ENCODE measurements at places on chromosomes 7 and 10. TPM values are rescaled to one million over a fixed set of nuclear protein-coding genes. Genes with fewer than 3 reads are reported as not detected.

Gene PALD1
- total RNA-seq, result 0.18 TPM

Gene AGMO
- not detected for total RNA-seq

Gene CPN1
- total RNA-seq, result not detected

Gene COL1A2
- 32,213 TPM for total RNA-seq

Gene NUPR2
- total RNA-seq, result not detected

Gene SCART1
- total RNA-seq, result 1.6 TPM

Gene SORCS1
- not detected for total RNA-seq

Gene HOXA6
- not detected for total RNA-seq

Gene MSMB
- total RNA-seq, result not detected

DNA sequence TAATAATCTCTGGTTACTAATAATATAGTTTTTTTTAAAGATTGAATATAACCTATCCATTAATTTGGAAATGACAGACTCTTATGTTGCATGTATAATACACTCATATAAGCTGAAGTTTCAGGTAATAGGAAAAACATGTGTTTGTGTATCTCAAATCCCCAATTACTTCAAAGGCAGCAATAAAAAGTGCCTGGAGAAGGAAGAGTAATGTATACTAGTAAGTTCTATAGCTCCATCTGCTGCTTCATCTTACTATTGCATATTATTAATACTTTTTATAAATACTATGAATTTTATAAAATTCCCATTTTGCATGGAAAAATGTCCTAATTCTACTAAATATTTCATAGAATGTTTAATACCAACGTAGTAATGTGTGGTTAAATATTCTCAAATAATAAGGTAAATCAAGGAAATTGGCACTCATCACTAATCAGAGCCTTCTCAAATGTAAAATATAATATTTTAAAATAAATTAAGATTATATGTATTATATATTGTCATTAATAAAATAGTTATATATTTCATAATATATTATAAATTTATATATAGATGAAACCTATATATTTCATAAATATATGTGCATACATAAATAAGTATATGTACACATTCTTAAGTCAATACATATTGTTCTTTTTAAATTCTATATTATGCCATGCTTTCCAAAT, 311.9 kb downstream of the HGF start:
- peak; percentile 73 for DNase-seq

DNA sequence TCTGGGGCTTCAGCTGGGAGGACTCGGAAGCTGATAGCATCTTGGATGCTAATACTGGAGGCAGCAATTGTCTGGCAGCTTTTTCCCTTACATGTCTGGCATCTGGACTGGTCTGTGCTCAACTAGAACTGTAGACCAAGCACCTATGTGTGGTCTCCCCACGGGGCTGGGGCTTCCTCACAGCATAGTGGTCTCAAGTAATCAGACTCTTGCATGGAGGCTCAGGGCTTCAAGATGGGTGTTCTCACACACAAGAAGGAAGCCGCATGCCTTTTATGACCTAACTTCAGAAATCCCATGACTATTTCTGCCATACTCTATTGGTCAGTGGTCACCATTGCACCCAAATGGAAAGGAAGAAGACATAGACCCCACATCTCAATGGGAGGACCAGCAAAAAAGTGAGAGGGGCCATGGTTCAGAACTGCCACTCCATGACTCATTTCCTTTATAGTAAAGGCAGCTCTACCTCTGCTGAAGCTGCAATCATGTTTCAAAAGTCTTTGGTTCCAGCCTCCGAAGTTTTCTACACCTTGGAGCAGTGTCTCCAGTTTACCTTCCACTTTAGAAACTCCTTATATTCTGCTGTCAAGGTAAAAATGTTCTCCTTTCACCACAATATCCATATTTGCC, 14.7 kb downstream of the AOC1 start:
- no peak for DNase-seq

GRCh38 chr10:17273403-17273802, 45.4 kb downstream of the VIM start:
- peak; percentile 40 for DNase-seq

GRCh38 chr10:70549351-70549961, 53.1 kb downstream of the PRF1 start:
- no peak for DNase-seq

GRCh38 chr7:92343714-92344113, 97.9 kb downstream of the ANKIB1 start:
- DNase-seq, result no peak

DNA sequence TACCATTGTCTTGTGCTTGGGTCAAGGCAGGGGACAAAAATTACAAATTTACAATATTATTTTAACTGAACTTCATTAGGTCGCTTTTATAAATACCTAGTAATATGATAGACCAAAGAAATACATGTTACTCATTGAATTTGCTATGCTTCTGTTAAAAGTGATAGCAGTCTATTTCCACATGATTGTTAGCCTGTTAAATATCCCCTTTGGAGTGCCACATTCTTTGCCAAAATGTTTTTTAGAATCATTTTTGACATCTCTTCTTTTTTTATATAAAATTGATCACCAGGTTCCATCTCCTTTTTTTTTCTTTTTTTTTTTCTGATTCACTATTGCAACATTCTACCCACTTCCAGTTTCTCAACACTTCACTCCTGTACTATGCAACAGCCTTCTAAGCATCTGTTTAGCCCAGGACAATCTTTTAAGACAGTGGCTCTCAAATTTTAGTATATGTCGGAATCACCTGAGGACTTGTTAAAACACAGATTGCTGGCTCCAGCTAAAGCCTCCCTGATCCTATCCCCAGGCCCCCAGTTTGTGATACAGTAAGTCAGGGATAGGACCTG, 16.4 kb upstream of the NDUFA5 start:
- DNase-seq, result no peak

GRCh38 chr10:113264333-113265131, 288.3 kb upstream of the HABP2 start:
- no peak for DNase-seq

DNA sequence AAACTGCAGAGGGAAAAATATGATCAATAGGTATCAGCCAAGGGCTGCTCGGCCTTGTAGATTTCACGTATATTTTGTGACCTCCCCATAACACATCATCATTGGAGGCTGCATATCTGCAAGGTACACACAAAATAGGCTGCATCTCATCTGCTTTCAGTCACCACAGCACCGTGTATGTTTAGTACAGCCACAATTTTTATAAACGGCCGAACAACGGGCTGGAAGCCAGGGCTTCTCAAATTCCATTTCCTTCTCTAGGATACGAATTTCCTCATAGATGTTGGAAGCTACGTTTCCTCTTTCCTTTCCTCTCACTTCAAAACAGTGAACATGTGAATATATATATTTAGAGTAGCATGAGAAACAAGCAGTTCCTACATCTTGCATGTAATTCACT, 20.2 kb upstream of the FOXK1 start:
- peak; percentile 62 for DNase-seq

- peak; percentile 38 for DNase-seq
Measured at GRCh38 chr7:120609136-120609753, 248.7 kb downstream of the TSPAN12 start.

GRCh38 chr7:15015545-15016314, 113.2 kb upstream of the DGKB start:
- peak; percentile 79 for DNase-seq

- DNase-seq, result no peak
Measured at GRCh38 chr7:115603416-115603815, 427.1 kb downstream of the TFEC start.

DNA sequence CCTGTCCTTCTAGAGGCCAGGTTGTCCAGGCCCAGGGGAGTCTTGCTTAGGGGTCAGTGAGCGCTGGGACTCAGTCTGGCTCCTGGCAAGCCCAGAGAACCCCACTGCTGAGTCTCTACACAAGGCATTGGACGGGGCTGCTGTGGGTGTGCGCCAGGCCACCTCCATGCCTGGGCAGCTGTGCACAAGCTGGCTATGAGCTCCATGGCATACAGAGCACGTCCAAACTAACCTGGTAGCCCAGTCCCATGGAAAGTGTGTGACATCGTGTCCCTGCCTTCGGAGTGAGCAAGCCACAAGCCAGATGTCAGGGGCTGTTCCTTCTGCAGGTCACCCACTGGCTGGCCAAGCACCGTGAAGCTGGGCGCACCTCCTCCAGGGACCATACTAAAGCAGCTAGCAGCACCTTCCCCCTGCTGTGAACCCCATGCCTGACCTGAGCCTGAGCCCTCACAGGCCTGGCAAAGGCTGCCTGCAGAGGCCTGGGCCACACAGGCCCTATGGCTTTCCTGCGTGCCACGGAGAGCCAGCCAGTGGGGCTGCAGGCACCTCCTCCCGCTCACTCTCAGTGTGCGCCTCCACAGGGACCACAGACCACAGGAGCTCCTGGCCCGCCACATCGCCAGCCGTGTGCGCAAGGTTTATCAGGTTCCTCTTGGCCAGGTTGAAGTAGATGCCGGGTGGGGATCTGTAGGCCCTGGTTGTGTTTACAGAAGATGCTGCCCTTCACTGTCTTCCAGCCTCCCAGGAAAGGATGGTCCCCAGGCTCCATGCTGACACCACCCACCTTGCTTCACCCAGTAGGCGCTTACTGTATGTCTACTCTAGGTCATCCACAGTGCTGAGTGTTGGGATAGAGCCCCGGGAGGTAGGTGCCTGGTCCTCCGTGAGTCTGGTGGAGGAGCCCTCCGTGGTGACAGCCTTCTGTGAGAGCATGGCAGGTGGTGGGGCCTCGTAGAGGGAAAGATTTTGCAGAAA, 219.7 kb downstream of the EBF3 start:
- no peak for DNase-seq

DNA sequence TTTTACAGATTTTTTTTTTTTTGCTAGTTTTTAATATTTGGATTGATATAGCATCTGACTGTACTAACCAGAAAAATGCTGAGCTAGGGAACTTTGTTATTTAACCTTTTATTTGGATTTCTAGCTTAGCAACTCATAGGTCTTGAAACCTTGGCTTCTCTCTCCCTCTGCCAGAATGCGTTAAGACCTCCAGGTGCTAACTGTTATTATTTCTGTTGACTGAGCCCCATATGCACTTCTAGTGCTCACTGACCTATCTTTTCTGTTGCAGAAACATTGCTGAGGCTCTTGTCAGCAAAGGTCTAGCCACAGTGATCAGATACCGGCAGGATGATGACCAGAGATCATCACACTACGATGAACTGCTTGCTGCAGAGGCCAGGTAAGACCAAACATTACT, 143.6 kb downstream of the LRRC4 start:
- no peak for DNase-seq

DNA sequence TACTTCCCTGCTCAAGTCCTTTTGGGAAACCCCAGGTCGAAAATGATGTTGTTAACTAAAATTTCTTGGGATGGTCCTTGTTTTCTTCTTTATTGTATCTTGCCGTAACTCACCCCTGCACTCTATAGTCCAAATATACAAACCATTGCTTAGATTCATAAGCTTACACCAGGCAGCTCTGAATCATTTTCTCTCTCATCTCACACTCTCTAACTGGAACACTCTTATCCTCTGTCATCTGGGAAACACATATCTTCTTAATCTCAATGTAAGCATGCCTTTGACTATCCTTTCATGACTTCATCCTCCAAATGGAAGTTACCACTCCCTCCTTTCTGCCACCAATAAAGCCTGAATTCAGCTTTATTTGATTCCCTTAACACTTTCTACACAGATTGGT, 175.8 kb upstream of the ANK3 start:
- no peak for DNase-seq

DNA sequence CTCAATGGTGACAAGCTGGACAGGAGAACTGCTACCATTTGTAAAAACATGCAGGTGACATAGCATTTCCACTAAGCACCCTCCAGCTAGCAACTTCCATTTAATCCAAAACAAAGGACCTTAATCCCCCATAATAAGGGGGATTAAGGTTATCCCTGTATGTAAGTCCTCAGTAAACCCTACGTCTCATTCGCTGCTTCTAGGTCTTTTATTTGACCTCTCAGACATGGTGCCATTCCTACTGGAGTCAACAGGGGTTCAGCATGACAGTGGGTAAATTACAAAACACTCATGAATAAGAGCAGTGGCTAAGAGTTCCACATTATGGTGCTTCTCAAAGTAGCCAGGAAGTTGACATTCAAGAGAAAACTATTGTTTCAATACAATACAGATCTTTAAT, 121.8 kb upstream of the CAV2 start:
- no peak for DNase-seq

- DNase-seq, result no peak
Measured at GRCh38 chr10:71521504-71522441, 125.1 kb downstream of the CDH23 start.

DNA sequence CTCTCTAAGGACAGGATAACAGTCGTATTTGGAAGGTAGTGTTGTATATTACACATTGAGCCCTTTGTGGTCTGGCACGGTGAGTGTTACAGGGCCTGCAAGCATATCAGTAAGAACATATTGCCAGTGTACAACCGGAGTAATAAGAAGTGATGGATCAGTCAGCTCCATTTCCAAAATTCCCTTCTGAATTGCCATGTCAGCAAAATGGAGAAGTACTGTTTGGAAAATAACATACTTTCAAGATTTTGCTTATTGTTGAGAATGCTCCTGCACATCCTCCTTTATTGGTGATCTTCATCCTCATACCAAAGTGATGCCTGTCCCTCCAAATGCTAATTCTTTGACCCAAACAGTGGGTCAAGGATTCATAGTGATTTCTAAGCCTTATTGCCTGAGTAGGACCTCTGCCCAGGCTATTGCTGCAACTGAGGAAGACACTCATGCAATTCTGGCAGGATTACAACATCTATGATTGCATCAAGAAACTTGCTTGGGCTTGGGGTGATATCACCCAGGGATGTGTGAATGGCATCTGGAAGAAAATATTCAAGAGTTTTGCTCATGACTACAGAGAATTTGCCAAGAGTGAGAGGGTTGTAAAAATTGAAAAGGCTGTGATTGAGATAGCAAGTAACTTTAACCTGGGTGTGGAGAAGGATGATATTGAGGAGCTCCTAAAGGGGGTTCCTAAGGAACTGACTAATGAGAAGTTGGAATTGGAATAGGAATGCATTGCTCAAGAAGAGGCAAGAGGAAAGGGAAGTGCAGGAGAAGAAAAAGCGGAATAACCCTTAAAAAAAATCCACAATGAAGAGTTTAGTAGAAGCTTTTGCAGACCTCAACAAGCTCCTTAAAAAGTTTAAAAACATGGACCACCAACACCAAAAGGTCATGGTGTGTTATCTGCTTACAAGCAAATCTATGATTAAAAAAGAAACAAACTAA, 452.2 kb upstream of the SORCS1 start:
- peak; percentile 10 for DNase-seq

DNA sequence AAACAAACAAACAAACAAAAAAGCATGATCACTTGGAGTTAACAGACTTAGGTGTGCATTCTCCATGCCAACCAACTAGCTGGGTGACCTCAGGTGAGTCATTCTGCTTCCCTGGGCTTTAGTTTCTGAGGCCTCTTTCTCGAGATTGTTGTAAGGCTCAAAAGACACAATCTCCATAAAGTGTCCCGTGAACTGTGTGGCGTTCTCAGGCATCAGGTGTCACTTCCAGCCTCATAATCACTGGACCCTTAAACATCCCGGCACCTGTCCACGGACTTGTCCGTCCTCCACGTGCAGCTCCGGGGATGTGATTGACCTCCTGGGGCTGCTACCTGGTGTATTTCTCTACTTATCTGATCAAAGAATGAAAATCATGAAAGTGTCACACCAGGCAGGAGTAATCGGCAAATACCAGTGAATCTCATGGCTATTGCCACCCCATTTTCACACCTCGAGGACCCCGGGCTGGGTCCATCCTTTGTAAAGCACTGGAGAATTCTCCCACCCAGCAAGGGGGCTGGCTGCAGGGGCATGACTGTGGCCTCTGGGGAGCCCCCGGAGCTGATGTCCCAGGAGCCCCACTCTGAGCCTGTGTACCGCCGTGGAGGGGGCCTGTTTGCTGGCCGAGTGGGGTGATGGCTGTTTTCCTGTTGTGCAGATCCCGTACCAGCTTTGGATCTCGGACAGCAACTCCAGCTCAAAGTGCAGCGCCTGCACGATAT, 189.8 kb upstream of the SH2B2 start:
- DNase-seq, result no peak
